Fibroblast of lung (primary cell): ENCODE measurements at places on chromosomes 6 and 20.

DNA sequence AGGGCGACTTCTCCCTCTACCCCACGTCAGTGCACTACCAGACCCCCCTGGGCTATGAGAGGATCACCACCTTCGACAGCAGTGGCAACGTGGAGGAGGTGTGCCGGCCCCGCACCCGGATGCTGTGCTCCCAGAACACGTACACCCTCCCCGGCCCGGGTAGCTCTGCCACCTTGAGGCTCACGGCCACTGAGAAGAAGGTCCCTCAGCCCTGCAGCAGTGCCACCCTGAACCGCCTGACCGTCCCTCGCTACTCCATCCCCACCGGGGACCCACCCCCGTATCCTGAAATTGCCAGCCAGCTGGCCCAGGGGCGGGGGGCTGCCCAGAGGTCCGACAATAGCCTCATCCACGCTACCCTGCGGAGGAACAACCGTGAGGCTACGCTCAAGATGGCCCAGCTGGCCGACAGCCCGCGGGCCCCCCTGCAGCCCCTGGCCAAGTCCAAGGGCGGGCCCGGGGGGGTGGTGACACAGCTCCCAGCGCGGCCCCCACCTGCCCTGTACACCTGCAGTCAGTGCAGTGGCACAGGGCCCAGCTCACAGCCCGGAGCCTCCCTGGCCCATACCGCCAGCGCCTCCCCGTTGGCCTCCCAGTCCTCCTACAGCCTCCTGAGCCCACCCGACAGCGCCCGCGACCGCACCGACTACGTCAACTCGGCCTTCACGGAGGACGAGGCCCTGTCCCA is 57.5 kb upstream of the TMEM181 start:
- DNase-seq, result no peak

DNA sequence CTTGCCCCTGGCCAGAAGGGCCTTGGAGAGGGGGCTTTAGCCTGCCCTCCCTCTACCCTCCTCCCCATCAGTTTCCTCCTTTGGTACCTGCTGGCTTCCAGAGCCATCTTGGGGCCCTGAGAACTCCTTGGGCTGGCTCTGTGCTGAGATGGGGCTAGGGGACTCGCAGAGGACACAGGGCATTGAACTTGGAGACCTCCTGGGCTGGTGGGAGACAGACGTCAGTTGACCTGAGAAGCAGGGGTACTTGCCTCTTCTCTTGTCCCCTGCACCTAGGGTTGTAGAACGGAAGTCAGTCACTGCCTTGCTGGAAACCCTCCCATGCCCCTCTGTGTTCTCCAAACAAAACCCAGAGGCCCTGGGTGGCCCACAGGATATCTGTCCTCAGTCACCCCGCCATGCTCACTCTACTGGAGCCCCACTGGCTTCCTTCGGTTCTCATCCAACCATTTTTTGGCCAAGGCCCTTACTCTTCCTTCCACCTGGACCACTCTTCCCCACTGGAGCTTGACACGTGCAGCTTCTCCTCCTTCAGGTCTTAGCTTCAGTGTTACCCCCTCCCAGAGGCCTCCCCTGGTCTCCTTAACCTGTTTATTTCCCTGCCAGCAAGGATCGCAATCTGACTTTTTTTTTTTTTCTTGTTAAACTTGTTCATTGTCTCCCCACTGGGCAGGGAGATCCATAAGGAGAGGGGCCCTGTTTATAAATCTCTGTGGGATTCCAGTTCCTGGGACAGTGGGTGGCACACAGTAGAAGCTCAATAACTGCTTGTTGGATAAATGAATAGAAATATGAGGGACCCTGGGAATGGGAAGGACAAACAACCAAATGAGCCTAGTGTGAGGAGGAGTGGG is 971 bp downstream of the RBCK1 start:
- DNase-seq, result no peak

- DNase-seq, result no peak
These were observed 177.9 kb downstream of the KIF16B start for GRCh38 chr20:16395366-16395765.

GRCh38 chr6:26489996-26490964 is 9.8 kb upstream of the BTN1A1 start:
- DNase-seq, result no peak

GRCh38 chr6:44068607-44069296 is 58.5 kb downstream of the MRPL14 start:
- no peak for DNase-seq

DNA sequence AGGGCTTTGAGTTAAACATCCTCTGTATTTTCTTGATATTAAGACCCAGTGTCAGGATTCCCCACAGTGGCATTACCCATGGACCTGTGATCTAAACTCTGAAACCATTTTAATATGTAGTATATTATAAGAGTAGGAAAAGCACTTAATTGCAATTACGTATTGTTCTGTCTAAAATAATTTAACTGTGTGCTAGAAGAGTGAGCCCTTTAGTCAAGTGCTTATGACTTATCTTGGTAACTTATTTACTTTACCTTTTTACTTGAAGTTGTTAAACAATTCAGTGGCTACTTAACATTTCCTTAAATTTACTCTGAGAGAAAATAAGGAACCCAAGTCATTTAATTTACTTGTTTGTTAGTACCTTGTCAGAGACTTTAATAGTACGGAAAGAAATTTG is 173.6 kb downstream of the CDKAL1 start:
- no peak for DNase-seq

DNA sequence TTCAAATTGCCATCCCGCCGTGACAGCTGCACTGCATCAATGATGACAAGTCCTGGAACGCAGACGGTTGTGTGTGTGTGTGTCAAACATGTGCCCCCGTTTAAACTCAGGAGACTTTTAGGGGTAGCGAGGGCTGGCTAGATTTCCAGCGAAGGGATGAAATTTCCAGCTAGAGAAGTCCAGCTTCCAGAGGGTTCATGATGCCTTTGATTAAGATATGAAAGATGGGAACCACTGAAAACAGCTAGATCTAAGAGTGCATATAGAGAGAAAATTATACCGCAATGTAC is 644 bp downstream of the KIZ start:
- peak; percentile 41 for DNase-seq

DNA sequence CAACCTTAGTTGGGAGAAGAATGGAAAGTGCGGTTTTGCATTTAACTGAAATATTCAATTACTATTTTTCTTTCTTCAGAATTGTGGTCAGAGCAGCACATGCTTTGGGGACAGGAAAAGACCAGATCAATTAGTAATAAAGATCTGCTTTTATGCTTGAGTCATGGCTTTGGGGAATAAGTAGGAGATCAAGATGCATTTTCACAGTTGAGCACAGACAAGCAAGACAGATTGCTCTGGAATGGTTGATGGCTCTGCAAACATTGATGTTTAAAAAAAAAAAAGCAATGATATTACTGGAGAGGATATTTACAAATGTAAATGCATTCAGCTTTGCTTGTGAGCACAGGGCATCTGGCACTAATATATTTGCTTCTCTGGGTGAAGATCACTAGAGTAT is 224.4 kb upstream of the SASH1 start:
- DNase-seq, result no peak

DNA sequence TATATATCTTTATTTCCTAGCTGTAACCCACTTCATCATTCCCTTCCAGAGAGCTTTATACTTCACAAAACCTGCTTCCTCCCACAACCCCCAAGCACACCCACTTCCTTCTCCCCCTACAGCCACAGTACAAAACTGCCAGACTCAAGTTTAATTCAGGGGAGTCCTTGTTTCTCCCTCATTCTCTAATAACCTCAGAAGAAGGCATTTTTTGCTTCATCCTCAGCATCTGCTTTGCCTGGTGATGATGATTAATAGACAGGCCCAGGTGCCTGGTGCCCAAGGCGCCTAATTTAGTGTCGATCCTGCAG is 414.3 kb downstream of the KIF16B start:
- DNase-seq, result no peak

- no peak for DNase-seq
These were observed 123.9 kb upstream of the FOXO3 start for GRCh38 chr6:108436771-108437170.

- no peak for DNase-seq
These were observed 205.0 kb upstream of the BTBD3 start for GRCh38 chr20:11712639-11713160.

GRCh38 chr6:155260686-155261085 is 3.1 kb upstream of the CLDN20 start:
- no peak for DNase-seq

DNA sequence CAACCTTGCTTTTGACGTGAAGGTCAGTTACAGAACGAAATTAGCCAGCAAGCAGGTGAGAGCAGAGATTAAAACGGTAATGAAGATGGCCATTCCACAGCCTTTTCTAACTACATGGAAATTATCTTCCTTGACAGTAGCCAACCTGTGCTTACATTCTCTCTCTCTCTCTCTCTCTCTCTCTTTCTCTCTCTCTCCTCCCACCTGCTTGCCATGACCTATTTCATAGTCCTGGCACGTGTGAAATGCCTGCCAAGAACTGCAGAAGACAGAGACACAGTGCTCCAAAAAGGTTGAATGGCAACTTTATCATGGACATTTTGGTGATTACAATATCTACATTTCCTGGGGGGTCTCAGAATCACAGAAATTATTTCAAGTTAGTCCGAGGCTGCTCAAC is 38.5 kb upstream of the SALL4 start:
- no peak for DNase-seq

- DNase-seq, result no peak
These were observed 135.4 kb downstream of the ZMYND8 start for GRCh38 chr20:47221036-47221625.

DNA sequence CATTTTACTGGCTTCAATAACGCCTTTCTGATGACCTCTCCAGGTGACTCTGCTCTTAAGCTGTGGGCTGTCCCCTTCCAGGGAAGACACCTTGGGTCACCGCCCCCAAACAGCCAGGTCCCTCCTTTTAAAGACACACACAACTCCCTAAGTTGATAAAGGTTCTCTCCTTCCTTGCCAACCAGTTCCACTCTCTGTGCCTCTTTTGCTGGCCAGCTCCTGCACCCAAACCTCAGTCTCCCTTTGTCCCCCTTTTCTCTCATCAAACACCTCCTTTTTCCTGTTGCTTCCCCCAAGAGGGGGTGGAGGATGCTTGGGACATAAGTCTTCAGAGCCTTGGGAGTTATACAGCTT is 1.0 kb downstream of the NCOA6 start:
- peak; percentile 45 for DNase-seq

- no peak for DNase-seq
These were observed 43.8 kb downstream of the PLN start for GRCh38 chr6:118591897-118592296.

DNA sequence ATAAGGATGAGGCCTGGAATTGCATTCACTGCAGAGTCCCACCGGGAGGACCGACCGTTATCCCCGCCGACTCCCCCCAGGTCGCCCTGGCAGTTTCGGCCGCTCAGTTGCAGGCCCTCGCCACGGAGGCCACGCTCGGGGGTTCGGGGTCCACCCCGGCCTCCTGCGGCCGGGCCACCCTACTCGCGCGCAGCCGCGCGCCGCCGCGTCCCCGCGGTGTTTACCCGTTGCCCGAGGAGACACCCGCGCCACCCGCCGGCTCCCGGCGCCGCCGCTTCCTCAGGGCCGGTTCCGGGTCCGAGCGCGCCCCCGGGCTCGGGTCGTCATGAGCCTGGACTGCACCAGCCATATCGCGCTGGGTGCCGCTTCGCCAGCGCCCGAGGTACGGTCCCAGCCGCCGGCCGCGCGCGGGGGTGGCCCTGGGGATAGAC is at the start of gene CCDC170:
Gene CCDC170 (plus strand): TSS at position 214 of the 431 bp plus-strand sequence. CDS start 112 bp downstream, at position 326.
- DNase-seq, result peak; percentile 17

DNA sequence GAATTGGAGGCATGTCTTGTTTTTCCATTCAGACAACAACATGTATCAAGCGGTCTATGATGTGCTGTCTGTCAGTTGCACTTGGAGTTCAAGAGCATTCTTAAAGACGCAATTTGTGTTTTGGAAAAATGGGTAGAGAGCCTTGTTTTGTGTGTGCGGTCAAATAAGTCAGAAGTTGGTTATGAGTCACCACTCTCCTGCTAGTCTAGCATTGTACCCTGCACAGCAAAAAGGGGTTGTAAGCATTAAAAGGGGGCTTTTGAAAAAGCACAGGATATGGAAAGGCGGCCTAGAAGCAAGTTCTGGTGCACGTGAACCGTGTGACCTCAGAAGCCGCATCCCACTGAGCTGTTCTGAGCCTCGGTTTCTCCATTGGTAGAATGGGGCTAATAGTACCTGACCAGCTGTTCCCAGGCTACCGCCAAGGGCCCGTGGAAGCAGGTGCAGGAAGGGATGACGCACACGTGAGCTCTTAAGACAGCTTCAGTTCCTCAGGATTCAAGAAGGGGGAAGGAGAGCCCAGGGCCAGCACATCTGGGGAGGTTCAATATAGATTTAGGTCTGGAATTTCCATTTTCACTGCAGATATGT is 61.6 kb upstream of the SNX9 start:
- DNase-seq, result peak; percentile 90

DNA sequence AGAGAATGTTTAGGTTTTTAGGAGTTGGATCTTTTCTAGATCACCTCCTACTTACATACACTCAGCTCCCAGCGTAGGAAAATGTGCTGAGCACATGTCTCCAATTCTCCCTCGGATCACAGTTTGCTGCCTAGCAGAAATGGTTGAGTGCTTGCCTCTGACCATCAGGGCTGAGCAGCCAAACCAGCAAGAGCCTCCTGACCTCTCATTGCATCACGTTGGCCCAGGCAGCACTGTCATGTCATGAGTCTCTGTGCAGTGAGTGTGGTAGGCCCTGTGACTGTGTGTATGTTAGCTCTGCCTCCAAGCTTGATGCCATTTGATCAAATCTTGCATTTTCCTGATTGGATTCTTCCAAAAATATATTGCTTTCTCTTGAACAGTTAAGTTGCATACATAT is 112.0 kb downstream of the LRRC1 start:
- DNase-seq, result no peak

DNA sequence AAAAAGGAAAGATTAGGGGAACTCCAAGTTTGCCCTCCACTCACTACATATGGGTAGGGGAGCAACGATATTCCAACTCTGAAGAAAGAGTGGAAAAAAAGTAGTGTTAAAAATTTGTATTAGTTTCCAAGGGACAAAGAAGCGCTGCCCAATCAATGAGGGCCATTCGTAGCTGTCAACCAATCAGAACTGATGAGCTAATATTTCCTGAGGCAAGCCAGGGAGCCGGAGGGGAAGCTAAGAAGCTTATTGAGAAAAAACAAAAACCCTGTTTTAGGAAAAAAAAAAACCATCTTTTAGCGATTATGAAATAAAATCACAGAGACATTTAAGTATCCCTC is 59.5 kb downstream of the TRIM38 start:
- DNase-seq, result peak; percentile 84

GRCh38 chr6:163759542-163759941 is 345.0 kb downstream of the QKI start:
- DNase-seq, result peak; percentile 69

DNA sequence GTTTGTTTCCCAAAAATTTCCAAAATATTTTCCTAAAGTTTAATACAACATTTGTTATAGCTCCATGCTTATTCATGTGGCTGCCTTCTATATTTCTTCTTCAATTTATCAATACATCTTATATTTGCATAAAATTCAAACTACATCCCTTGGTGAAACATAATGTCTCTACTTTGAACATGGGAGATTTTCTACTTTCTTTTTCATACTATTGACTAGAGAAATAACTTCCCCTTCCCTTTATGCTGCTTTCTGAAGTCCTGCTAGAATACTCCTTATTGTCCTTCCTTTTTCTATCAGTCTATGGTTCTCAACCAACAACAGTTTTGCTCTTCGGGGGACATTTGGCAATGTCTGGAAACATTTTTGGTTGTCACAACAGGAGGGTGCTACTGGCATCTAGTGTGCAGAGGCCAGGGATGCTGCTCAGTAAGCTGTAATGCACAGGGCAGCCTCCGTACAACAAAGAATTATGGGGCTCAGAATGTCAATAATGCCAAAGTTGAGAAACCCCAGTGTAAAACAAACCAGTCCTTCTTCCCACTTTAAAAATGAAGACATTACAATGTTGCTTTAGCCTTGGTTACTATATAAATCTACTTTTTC is 29.9 kb downstream of the MKKS start:
- no peak for DNase-seq
